NCI-H460 (cell line): ENCODE measurements at places on chromosomes 4 and X.

- no peak for DNase-seq
Measured at GRCh38 chr4:14400307-14400706, 602.0 kb upstream of the CPEB2 start.

- no peak for DNase-seq
Measured at GRCh38 chr4:8050555-8051206, 107.9 kb downstream of the ABLIM2 start.

DNA sequence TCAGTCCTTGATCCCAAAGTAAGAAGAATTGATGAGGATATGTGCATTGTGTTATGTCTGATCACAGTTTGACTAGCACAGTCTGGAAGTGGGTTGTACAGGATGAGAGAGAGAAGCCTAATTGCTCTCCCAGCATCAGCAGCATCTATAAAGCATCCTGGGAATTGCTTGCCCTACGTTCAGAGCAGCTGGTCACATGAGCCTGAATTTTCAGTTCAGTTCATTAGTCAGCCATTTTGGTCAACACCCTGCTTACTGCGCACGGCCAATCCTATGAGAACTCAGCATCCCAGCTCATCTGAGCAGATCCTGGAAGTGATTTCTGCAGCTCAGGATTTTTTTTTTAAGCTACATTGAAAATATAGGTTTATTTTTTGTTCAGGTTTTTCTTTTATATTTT is at the start of gene RUFY3:
Gene RUFY3 (plus strand): TSS at position 218 of the 400 bp plus-strand sequence. CDS start 610 bp downstream, outside the sequence.
- DNase-seq: no peak

- DNase-seq: no peak
Measured at GRCh38 chrX:68920561-68920960, 91.7 kb downstream of the EFNB1 start.

DNA sequence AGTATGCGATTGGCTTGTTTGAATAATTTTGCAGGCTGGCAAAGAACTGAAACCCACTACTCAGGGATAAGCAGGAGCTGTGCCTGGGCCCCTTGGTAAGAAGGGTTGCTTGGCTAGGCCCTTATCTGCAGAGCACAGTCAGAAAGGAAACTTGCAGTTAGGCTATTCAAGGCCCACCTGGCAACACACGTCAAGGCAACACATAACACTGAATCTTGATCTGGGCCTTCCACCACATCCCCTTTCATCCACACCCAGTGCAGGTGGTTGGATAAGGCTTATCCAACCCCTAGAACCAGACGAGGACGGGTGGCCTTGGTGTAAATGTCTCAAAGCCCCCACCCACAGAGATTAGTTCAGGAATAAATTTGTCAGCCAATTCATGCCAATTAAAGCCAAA is 72.8 kb upstream of the NEIL3 start:
- DNase-seq: no peak

DNA sequence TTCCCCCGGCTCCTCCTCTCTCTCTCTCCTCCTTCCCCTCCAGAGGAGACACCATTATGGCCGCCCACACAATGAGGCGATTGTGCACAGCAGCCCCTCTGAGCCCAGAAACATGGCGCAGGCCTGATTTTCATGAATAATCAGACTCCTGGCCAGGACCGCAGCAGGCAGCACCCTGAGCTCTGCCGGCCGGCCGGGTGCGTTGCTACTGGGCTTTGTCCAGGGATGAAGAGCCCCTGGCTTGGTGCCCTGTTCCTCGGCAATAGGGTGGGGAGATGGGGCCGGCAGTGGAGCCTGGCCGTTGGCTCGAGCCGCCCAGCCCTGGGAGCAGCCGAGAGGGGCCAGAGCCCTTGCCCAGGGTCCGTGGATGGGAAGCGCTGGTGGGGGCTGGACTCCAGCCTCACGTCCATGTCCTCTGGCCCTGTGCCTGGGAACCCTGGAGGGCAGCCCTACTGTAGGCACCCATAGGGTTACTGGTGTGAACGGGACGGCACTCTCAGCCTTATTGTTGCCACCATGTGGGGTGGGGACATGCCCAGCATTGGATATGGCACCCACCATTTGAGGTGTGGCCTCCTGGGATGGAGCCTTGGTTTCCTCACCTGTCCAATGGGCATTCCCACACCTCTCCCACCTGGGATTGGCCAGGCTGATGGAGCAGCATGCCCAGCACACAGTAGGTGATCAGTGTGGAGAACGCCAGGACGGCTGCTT is 103.0 kb downstream of the SORCS2 start:
- no peak for DNase-seq

DNA sequence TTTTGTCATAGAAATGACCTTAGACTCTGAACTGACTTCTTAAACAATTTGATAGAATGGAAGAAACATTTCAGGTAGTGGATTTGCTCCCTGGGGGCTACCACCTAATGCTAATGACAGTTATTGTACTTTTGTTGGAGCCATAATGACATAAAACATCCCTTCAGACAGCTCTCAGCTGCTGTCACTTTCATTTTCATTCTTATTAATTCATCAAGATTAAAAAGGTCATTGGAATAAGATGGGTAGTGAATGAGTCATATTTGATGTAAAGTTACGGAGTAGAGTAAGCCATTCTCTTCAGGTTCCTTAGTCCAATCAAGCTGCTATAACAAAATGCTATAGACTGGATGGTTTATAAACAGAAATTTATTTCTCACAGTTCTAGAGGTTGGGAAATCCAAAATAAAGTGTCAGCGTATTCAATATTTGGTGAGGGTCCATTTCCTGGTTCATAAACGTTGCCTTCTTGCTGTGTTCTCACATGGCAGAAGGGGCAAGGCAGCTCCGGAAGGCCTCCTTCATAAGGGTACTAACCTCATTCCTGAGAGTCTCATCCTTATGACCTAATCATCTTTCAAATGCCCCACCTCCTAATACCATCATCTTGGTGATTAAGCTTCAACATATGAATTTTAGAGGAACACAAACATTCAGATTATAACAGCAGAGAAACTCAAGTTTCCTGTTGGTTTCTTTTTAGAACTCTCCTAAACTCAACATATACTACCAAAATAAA is 268.5 kb downstream of the ARAP2 start:
- DNase-seq: no peak

GRCh38 chr4:25635501-25635900 is 20.1 kb upstream of the SLC34A2 start:
- no peak for DNase-seq

DNA sequence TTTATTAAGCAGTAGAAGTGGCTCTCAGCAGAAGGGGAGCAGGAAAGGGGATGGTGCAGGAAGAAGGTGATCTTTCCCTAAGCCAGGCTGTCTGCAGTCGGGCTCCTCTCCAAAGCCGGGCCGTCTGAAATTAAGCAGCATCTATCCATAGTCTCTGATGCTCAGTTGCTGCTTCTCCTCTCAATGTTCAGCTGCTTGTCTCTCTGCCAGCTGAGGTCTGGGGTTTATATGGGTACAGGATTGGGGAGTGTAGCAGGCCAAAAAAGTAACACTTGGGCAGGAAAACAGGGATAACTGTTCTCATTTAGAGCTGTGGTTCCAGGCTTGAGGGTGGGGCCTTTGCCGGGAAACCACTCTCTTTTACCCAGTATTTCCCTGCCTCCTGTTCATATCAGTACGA is 39.2 kb upstream of the CCKAR start:
- DNase-seq: no peak

- DNase-seq: no peak
Measured at GRCh38 chr4:34629451-34629850, 1614.9 kb downstream of the ARAP2 start.

DNA sequence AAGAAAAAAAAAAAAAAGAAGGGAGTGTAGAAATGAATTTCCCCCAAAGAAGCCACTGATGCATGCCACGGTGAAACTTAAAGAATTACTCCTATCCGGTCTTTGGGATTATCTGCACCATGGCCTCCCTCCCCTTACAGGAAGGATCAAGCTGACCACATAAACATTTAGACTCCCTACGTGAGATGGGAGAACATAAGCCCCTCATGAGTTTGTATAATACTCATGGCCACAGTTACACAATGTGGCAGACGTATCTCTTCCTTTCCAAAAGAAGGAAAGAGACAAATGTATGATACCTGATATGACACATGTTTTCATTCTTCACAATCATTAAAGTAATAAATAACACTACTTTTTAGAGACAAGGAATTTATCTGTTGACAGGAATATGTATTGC is 3.3 kb upstream of the PTTG2 start:
- no peak for DNase-seq

DNA sequence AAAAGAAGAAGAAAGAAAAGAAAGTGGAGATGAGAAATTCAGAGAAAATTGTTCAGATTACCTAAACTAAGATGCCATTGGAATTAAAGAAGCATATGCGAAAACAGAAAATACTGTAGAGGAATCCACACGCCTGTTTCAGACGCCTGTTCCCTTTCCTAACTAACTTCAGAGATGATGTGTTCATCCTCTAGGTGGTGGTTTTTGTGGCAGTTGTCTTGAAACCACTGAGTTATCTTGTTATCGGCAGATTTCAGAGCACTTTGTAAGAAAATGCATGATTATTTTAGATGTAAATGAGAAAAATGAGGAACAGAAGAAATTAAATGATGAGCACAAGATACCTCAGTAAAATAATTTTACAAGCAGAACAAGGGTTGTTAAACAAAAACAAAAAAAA is 48.3 kb downstream of the FUNDC1 start:
- no peak for DNase-seq

DNA sequence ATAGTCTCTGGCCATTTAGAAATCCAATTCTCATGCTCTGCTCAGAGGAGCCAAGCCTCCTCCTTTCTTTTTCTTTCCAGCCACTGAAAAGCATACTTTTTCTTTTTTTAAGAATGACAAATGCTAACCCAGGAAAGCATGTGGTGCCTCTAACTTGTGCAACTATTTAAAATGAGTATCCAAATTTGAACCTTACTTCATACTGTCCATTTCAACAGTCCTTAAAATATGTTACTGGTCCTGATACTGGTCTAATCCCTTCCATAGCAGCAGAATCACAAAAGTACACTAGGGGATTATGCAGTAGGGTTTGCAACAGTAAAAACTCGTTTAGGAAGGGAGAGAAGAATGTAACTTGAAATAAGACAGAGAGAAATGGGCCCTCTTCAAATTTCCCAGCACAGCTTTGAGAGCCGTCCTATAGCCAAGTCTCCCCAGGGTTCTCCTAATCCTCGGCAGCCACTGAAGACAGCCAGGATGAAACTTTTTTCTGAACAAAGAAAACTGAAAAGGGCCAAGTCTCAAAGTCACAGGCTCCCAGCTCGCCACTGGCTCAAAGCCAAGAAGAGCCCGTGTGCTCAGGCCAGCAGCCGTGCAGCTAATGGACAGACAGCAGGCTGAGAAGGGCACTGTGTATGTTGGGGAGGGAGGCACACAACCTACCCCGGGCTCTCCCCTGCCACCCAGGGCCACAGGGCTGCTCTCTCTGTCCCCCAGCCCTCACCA is 39.5 kb downstream of the GPC4 start:
- DNase-seq: no peak

DNA sequence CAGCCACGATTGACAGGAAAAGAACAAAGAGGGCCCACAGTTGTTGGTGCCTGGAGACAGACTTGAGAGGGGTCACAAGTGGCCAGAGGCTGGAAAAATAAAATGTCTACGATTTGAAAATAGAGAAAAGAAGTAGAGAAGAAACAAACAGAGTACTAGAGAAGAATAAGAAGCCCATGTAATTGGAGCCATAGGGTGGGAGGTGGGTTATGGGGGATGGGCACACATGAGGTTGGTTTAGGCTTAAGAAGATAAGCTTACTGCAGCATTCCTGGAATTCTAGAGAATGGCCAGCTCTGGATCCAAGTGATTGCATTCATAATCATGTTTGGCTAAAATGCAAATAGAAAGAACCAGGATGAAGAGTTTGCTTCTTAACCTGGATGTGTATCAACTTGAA is 210.7 kb downstream of the MAML3 start:
- no peak for DNase-seq

- no peak for DNase-seq
Measured at GRCh38 chrX:68935362-68935761, 106.5 kb downstream of the EFNB1 start.

DNA sequence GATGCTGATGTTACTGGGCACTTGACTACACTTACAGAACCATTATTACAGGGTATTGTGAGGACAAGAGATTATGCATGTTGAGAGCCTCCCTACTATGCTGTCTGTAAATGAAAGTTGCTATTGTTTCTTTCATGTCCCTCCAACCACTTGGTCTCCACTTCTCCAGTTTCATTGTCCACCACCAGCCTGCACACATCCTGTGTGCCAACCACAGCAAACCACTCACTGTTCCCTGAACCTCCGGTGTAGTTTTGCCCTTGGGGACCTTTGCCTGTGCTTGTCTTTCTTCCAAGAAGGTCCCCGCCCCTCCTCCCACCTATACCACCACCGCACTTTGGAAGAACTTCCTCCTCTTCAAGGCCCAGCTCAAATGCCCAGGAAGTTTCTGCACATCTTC is 43.1 kb upstream of the AFF2 start:
- DNase-seq: no peak

GRCh38 chr4:168269896-168270295 is 48.7 kb downstream of the DDX60 start:
- DNase-seq: no peak

DNA sequence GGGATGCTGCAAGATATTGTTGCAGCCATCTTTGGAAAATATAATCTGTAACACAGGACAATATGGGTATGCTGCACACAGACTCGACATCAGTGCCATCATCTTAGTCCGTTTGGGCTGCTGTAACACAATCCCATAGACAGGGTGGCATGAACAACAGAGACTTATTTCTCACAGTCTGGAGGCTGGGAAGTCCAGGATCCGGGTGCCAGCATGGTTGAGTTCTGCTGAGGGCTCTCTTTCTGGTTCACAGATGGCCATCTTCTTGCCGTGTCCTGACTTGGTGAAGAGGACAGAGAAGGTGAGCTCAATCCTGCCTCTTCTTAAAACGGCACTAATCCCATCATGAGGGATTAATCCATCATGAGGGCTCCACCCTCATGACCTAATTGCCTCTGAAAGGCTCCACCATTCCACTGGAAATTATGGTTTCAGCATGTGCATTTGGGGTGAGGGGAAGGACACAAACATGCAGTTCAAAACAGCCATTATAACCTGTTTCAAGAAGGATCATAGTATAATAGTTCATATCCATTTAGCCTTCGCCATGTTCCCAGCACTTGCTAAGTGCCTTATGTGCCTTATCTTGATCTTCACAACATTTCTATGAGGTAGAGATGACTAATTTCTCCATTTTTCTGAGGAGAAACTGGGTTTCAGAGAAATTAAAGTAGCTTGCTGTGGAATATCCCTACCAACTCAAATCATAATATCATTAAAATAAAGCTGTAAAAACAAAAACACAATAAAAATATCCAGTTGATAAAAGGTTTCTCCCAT is 27.9 kb upstream of the SPP1 start:
- no peak for DNase-seq

DNA sequence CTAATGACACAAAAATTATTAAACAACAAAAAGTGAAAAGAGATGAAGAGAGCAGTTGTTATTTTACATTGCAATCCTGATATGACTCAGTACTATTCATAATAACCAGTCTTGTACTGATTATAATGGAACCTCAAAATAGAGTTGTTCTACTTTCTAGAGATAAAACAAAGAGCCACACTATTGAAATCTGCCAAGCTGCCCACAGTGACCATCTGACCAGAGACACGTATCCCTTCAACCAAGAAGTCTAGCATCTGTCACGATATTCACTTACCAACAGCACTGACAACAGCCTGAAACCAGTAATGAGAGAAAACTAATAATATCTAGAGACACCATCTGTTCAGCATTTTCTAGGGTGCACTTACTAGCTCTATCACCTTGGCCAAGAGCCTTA is 466.7 kb downstream of the NKX6-1 start:
- no peak for DNase-seq

GRCh38 chr4:55973650-55974049 is 24.9 kb downstream of the CEP135 start:
- no peak for DNase-seq

GRCh38 chr4:150952167-150952845 is 62.8 kb downstream of the LRBA start:
- no peak for DNase-seq

- DNase-seq: no peak
Measured at GRCh38 chr4:68216501-68216900, 29.0 kb downstream of the TMPRSS11B start.
